Coronary artery (tissue), 2 donors: ENCODE measurements at places on chromosomes 4 and X.

- no peak for DNase-seq
Measured at GRCh38 chr4:137543648-137544047, 11.4 kb upstream of the PCDH18 start.

GRCh38 chr4:121462660-121463261 is 81.9 kb upstream of the QRFPR start:
- no peak for DNase-seq

- no peak for DNase-seq
Measured at GRCh38 chr4:39104255-39104654, 42.2 kb downstream of the KLHL5 start.

DNA sequence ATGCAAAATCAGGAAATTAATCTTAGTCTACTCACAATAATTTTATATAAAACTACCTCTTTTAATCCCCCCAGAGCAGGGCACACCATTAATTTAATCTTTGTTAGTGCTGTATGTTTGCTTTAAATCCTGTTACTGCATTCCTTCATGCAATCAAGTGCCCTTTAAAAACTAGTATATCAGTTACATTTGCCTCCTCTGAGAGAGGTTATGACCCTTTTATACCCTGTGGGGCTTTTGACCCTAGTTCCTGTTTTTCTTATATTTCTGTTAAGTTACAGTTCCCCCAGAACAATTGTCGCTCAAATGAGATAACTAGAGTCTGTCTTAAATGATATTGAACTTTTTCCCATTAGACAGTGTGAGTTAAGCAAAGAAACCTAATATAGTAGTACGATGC is 46.2 kb downstream of the GPC4 start:
- no peak for DNase-seq

DNA sequence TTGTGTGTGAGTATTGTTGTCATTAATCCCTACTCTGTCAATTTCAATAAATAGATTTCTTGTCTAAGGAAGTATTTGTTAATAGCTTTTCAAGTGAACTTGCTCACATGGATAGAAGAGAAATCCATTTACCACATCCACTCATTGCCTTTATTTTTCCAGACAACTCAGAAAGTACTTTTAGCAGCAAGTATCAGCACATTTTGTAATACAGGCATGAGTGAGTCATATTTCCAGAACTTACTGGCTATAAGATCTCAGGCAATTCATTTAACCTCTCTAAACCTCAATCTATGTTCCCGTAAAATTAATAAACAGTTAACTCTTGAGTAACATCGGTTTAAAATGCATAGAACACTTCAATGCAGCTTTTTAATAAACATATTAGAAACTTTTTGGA is 317.9 kb upstream of the PCDH7 start:
- DNase-seq: no peak

- DNase-seq: no peak
Measured at GRCh38 chr4:101264993-101265815, 82.1 kb downstream of the PPP3CA start.

DNA sequence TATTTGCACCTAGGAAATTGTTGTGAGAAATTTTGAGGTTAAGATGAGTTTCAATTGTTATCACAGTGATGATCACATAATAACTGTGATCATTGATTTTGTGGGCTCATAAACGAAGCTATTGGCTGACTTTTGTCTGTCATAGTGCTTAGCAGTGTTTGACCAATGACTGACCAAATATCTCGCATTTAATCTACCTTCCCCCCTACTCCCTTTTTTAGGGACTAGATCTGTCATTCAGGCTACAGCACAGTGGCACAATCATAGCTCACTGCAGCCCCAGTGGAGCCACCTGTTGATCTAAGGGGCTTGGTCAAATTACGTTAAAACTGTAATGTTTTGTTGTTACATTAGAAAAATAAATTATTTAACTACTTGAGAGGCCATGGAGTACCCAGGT is 1.5 kb downstream of the FUNDC2 start:
- no peak for DNase-seq

DNA sequence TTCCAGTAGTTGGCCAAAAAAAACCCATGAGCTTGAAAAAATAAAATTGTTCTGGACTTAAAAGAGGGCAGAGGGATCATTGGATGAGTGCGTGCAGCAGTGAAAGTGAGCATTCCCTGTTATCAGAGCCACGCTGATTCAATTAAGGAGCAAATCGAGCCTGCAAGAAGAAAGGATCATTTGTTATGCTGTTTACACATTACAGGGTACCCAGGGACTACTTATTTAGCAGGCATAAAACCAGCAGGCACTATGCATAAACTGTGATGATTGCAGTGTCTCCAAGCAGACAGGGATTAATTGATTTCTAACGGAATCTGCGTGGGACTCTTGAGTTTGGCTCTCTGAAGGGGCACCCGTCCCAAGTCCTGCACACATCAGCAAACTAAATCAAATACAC is 83.5 kb downstream of the SHOX start:
- no peak for DNase-seq

GRCh38 chrX:78957768-78958130 is 12.6 kb downstream of the P2RY10 start:
- no peak for DNase-seq

DNA sequence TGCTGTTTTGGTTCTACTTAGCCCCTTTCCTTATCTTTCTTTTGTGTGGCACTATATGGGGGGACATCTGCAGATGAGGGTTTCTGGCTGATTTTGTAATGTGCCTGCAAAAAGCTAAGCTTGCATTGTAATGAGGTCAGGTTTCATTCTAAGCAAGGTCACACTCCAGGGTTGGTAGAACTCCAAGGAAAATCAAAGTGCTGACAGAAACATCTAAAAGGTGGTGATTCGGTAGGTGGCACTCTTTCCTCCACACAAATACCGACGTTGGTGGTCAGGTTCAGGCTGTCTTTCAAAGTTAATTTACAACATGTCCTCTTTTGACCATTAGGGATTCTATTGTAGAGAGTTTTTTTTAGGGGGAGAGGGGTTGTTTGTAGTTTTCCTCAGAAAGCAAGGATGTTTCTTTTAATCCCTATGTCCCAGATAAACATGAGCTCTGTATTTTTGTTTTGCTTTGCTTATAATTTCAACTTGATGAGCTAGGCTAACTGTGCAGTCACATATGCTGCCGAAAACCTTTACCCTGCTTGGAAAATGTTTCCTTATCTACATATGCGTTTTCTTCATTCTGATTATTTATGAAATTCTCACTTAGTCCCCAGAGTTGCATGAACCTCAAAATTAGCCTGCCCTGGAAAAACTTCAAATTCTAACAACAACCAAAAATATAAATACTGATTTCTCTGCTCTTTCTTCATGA is 434.2 kb downstream of the PPARGC1A start:
- DNase-seq: no peak

GRCh38 chrX:18886344-18887161 is 97.4 kb downstream of the PHKA2 start:
- DNase-seq: peak; percentile 89

DNA sequence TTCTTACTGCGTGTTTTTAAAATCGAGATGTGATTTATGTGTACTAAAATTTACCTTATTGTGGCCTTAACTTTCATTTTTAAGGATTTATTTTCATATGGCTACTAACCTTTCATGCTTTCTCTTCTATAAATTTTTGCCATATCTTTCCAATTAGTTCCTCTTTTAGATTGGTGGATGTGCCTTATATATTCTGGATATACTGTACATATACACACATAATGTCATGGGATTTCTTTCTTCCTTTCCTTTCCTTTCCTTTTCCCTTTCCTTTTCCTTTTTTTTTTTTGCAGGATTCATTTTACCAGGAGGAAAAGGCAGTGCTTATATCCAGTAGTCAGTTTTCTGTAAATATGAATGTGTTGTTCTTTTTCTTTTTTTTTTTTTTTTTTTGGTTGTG is 37.2 kb downstream of the FHIP1A start:
- DNase-seq: no peak

DNA sequence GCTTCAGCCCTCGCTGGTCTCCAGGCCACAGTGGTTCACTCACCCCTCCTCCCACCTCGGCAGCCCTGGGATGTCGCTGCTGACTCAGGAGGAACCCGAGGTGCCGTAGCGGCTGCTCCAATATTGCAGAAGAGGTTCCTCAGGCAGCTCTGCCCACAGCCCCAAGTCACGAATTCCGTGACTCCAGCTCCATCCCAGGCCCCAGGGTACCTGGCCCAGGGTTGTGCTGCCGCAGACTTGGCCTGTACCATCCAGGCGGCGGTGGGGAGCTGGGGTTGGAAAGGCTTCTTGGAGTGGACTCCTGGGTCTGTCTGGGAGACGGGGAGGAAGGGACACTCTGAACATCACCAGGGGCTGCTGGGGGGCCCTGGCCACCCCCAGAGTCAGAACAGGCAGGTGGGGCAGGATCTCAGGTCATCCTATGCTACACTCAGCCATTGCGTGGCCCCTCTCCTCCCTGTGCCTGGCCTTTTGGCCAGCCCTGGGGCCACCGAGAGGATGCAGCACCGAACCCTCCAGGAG is 728 bp upstream of the HGFAC start:
- DNase-seq: no peak

- DNase-seq: no peak
Measured at GRCh38 chr4:84258905-84259830, 239.9 kb downstream of the NKX6-1 start.

GRCh38 chr4:2135083-2135482 is 76.0 kb downstream of the NAT8L start:
- DNase-seq: no peak

GRCh38 chr4:88809101-88809500 is 111.5 kb upstream of the NAP1L5 start:
- no peak for DNase-seq

GRCh38 chr4:167021545-167022155 is 212.6 kb downstream of the SPOCK3 start:
- DNase-seq: no peak

- DNase-seq: no peak
Measured at GRCh38 chrX:49995107-49995731, 72.8 kb downstream of the CLCN5 start.

DNA sequence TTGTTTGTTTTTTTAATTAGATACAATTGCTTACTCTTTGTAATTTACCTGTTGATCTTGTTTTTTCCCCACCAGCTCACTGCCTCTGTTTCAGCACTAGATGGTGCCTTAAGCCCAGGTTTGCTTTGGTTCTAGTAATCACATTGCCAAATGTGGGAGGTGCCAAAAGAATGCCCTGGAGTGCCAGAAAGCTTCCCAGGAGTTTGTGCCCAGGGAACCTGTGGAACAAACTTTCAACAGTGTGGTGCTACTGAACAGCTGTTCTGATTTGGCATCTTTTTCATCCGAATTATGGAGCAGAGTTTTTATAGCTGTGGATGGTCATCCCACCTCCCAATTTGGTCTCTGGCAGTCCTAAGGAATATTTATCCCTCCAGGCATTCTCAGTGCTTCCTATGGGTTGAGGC is 1000.7 kb downstream of the STIM2 start:
- DNase-seq: no peak

- DNase-seq: no peak
Measured at GRCh38 chr4:93918856-93919255, 90.3 kb downstream of the ATOH1 start.

GRCh38 chrX:11751261-11751660 is 6.8 kb upstream of the MSL3 start:
- no peak for DNase-seq

GRCh38 chr4:148998719-148999118 is 556.5 kb upstream of the NR3C2 start:
- no peak for DNase-seq

- peak; percentile 80 for DNase-seq
Measured at GRCh38 chr4:98260047-98260578, 1.1 kb upstream of the RAP1GDS1 start.

DNA sequence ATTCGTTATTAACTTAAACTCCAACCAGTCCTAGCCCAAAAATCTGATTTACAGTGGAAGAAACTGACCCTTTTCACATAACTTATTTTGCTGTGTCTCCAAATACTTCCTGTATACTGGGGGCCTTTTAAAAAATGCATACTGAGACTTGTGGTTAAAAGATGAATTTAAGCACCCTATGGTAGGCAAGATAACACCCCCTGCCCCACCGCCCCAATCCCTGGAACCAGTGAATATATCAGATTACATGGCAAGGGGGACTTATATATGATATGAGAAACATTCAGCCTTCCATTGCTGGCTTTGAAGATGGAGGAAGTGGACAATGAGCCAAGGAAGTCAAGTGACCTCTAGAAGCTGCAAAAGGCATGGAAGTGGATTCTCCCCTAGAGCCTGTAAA is 3.1 kb upstream of the CLCN3 start:
- no peak for DNase-seq

GRCh38 chr4:30461218-30461617 is 259.0 kb upstream of the PCDH7 start:
- DNase-seq: no peak

DNA sequence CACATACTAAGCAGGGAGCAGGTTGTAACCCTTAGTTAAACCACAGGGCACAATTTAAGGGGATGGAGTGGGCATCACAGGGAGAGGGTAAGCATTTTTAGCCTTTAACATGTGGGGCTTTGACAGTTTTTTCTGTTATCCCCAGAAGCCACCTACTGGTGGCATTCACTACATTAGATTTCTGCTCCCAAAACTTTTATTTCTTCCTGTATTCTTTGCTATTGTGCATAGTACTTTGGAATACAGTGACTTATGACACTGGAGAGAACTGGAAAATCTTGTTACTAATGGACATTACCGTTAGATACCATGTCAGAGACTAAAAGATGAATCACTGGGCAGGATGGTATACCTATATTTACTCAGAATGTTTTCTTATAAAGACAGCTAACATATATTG is 7.3 kb downstream of the TRIM75 start:
- no peak for DNase-seq

- DNase-seq: no peak
Measured at GRCh38 chr4:3668825-3669552, 97.2 kb upstream of the ADRA2C start.

- DNase-seq: no peak
Measured at GRCh38 chr4:101711590-101712260, 78.8 kb upstream of the BANK1 start.

- no peak for DNase-seq
Measured at GRCh38 chr4:44118971-44119680, 329.5 kb downstream of the KCTD8 start.

- no peak for DNase-seq
Measured at GRCh38 chr4:1402516-1403091, 3.6 kb downstream of the NKX1-1 start.
